ENCODE measurements at places on chromosomes 1 and 21. TPM values are rescaled to one million over a fixed set of nuclear protein-coding genes. Genes with fewer than 3 reads are reported as not detected.

PKLR gene
- not detected for total RNA-seq

FAM3B gene
- not detected for total RNA-seq

ZNF697 gene
- 25.5 TPM for total RNA-seq

- no peak for DNase-seq
Measured at GRCh38 chr1:183180634-183181056, 5.4 kb upstream of the LAMC2 start.

GRCh38 chr1:152048416-152049009 lies 11.7 kb upstream of the S100A11 start:
- no peak for DNase-seq

DNA sequence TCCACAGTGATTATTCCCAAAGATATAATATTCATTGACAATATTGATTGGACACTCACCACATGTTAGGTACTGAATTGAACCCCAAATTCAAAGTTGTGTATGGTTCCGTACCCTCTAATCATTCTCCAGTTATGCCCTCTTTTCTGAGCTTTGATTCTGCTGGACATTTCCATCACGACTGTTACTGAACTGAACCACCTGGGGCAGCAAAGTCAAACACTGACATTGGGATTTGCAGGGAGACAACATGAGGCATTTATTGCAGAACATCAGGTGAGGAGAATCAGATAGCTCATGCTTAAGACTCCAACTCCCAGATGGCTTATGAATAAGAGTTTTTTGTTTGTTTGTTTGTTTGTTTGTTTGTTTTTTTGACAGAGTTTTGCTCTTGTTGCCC lies 420.9 kb downstream of the DISC1 start:
- DNase-seq = no peak

DNA sequence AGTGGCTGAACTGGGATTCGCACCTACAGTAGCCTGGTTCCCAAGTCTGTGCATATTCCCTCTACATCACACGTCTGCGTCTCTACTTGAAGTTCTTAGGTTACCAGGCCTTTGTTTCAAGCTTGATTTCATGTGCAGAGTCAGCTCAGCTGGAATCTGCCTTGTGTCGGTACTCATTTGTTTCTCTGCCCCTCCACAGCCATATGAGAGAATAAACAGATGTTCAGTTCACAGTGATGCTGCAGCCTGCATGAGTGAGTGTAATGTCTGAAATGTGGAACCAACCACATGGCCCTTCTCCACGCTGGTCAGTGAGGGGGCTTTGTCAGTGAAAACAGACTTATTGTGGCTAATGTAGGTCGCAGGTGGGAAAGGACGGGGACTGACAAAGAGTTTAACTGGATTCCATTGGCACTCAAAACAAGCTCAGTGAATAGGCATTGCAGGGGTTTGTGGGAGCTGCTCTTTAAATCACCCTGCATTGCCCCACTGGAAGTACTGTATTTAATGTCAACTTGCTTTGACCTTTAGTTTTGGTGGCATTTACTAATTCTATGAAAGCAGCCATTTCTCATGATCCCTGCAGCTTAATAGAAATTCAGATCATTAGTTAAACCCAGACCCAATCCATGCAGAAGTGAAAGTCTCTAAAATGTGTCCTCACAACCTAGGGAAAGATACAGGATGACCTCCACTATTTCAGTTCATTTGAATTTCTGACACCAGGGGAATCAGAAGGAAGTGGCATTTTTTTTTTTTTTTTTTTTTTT lies 136.4 kb upstream of the FAM78B start:
- DNase-seq = no peak
